ENCODE measurements at places on chromosomes 5 and 9.

- no peak for DNase-seq
These were observed 30.0 kb downstream of the ZNF366 start for GRCh38 chr5:72477176-72477575.

DNA sequence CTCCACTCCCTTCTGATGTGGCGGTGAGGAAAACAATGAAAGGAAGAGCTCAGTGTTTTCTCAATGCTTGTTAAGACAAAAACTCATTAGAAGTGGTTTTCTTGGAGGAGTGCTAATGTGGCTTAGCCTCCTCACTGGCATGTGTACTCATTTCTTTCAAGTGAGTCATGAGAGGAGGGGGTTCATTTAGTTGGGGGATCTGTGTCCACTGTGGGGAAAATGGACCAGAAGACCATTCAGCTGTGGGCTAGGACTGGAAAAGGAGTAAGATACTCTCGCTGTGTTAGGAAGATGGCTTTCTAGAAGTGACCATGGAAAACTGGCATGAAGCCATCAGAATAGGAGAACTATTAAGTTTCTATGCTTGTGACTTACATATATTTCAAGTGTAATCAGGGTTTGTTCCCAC, 23.5 kb downstream of the KLF9 start:
- DNase-seq = no peak

- DNase-seq = no peak
These were observed 351.0 kb downstream of the KIAA0825 start for GRCh38 chr5:94267350-94267899.

- DNase-seq = no peak
These were observed 60.3 kb downstream of the MAPKAP1 start for GRCh38 chr9:125646621-125647100.

DNA sequence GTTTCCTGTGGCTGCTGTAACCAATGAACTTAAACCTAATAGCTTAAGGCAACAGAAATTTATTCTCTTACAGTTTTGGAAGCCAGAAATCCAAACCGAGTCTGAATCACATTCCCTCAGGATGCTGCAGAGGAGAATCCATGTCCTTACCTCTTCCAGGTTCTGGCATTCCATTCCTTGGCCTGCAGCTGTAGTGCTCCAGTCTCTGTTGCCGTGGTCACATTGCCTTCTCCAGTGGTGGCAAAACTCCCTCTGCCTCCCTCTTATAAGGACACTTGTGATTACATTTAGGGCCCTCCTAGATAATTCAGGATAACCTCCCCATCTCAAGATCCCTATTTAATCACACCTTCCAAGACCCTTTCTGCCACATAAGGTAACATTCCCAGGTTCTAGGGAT, 88.7 kb upstream of the SHB start:
- no peak for DNase-seq

GRCh38 chr9:98326459-98327248, 71.2 kb upstream of the TBC1D2 start:
- no peak for DNase-seq

DNA sequence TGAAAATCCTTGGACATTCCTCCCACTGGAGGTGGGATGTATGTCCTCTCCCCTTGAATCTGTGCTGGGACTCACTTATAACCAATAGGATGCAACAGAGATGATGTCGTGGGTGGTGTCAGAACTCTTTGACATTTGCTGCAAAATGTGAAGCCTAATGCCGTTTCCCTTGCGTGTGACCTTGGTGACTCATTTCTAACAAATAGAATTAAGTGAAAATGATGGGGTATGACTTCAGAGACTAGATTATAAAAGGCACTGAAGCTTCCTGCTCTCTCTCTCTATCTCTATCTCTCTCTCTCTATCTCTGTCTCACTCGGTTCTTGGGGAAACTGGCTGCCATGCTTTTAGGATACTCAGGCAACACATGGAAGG, 126.1 kb upstream of the STC2 start:
- DNase-seq = no peak

DNA sequence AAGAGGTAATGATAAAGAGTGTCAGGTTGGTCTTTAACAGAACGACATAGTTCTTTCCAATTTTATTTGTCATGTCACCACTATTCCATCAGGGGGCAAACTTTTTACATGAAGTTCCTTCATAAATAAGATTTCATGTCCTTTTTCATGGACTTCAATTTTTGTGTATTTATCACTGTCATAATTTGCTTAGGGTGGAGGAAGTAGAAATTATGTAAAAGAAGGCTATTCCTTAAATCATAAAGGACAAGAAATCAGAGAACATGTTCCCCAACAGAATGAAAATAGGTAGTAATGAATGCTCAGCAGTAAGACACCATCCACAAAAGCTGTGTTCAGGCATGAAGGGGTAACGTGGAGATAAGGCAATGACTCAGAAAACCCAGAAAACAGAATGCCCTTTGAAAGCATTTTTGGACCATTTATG, 72.7 kb downstream of the ZFAND5 start:
- no peak for DNase-seq

DNA sequence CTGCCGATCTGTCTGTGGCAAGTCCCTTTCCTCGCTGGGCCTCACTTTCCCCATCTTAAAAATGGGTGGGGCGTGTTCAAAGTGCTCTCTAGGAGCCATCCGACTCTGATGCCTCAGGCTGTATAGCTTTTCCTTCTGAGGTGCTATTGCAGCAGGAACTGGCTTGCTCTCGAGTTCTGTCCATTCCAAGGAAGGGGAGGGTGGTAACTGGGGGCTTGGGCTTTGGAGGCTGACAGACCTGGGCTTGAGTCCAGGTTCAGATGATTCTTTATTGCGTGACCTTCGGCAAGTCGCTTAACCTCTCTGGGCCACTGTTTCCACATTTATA, 139.5 kb downstream of the RGS3 start:
- DNase-seq = no peak

DNA sequence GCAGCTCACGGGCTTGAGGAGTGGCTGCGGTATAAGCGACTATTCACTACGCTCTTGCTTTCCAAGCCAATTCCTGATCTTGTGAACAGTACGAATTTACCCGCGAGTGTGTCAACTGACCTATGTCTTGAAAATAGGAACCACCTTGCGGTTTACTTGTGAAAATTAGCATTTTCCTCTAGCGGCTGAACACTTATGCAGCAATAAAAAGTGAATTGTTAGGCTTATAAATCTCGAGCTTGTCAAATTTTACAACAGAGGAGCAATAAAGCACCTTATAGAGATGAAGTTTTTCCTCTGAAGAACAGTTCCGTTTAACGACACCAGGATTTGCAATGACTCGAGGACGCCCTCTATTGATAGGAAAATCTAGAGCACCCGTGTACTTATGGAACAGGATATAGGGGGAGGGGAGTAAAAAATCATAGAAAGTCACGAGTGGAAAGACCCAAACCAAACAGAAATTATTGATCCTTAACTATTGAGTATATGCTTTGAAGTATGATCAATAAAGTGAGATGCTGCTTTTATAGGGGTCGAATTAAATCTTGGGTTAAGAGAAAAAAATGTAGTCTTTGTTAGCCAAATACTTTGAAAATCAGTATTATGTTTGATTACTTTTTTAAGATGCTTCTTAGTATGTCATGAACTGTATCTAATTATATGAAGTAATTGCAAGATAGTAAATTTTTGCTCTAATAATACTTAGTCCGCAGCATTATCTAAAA, 1.9 kb upstream of the RGMB start:
- no peak for DNase-seq

- DNase-seq = no peak
These were observed 111.7 kb downstream of the EDIL3 start for GRCh38 chr5:84272771-84273516.

- no peak for DNase-seq
These were observed 1.1 kb downstream of the MAMDC2 start for GRCh38 chr9:70044490-70045307.

DNA sequence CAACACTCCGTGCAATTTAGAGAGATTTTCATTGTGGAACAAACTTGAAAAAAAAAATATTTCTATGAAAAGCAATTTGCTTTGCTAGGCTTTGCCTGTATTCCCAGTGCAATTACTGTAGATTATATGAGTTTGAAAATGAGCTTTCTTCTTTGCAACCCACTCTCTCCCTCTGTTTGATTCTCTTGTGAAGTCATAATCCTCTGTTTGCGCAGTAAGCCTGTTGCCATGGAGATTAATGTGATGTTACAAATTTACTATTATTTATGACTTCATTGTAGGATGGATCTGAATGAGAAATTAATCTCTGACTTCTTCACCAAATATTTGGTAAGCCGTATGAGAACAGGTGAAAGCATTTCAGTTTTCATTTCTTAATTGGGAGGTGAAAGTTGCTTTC, 320.3 kb downstream of the SPATA31D1 start:
- no peak for DNase-seq

- no peak for DNase-seq
These were observed 136.1 kb upstream of the CLINT1 start for GRCh38 chr5:157994906-157995519.

DNA sequence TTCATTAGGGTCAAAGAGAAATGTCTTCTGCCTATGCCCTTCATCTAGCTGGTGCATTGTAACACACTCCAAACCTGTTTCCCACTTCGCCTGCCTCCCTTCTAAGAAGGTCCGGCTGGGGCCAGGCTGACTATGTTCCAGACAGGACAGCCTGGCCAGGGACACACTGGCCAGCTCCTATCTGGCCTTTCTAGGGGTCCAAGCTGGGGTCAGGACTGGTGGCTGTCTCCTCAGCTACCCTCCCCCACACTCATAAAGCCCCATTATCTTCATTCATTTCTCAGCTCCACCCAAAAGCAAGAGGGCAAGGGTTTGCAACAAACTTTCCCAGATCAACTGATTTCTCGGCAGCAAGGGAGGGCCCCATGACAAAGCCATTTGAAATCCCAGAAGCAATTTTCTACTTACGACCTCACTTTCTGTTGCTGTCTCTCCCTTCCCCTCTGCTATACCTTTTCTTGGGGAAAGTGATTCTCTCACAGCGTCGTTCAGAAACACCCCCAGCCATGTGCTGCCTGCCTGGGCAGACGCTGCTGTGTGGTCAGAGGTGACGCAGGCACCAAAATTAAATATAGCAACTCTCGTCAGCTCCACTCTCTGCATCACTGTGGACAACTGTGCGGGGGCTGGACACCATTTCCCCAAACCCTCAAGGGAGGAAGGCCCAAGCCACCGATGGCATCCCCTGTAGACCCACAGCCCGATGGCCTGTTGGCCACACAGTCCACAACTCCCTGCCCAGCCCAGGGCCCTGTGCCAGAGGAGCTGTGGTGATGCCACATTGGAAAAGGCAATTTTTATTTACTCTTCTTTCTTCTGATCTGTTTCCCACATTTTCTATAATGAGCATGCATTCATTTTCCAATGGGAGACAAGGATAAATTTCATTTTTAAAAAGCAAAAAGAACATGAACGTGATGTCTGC, 6.1 kb downstream of the IL13 start:
- no peak for DNase-seq

DNA sequence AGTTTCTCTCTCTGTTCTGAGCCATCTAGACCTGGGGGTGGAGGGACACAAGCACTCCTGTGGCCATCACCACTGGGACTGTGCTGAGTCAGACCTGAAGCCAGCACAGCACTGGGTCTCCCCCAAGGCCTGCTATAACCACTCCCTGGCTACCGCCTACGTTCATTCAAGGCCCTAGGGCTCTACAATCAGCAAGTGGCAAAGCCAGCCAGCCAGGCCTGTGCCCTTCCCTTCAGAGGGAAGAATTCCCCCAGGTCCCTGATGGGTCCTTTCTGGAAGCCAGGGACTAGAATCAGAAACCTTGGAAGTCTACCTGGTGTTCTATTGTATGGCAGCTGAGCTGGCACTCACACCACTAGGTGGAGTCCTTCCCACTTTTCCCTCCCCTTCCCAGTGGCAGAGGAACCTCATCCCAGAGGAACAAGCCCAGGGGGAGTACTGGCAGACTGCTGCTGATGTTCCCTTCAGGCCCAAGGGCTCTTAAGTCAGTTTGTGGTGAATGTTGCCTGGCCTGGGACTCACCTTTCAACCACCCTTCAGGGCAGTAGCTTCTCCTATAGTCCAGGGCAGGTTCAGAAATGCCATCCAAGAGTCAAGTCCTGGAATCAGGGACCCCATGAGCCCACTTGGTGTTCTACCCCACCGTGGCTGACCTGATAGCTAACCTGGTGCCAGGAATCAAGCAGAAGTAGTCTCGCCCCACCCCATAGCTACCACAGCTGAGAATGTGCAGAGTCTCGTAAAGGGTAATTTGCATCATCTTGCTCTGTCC, 20.0 kb downstream of the JMY start:
- no peak for DNase-seq

- DNase-seq = no peak
These were observed 21.7 kb upstream of the SPINK7 start for GRCh38 chr5:148290271-148291195.

DNA sequence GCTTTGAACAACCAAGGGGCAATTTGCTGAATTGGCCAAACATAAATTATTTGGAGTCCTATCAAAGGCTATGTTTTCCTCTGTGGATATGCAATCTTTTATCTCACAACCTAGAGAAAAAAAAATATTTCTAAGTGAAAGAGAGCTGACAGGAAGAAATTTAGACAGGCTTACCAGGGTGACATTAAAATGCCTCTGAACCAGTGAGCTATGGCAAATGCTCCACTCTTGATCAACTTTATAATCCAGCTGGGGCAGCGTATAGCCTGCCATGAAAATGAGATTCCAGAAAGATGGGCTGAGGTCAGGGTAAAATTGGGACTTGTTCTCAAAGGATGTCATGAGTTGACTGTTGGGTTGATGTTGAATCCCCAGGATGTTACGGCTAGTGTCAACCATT, 399.3 kb upstream of the TRPC7 start:
- DNase-seq = no peak

- DNase-seq = no peak
These were observed 3.3 kb upstream of the LSM11 start for GRCh38 chr5:157740229-157740610.

DNA sequence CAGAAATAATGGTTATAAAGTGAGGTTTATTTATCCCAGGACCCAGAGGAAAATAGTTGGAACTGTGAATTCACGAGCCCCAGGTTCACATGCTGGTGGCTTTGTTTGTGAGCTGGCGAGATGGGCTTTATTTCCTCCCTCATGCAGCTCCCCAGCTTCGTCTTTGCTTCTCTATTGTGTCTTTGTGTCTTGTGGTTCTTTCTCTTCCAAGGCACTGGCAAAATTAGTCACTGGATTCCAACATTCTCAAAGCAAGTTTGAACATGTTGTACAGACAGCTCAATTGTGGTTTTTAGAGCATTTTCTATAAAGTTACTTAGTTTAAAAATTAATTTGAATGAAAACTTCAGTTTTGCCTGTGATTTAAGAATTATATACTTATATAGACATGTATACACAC, 7.2 kb downstream of the NDUFS6 start:
- no peak for DNase-seq

DNA sequence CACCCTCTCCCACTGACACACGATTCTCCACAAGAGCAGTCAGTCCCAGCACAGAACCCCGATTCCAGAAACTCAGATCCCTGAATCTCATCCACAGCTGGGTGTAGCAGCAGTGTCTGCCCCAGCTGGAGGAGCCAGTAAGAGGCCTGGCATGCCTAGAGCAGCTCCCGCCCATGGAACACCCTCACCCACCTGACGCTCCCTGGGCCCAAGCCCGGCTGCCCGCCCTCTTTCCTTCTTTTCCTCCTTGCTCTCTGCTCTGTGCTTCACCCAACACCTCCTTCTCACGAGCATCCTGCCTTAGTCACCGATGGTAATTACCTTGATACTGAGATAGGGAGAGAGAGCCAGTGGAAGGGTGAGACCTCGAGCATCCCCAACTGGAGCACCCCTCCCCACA, 8.7 kb downstream of the PCDH1 start:
- no peak for DNase-seq

- no peak for DNase-seq
These were observed 459.1 kb downstream of the SPOCK1 start for GRCh38 chr5:137040024-137040423.

- no peak for DNase-seq
These were observed 127.9 kb downstream of the EFNA5 start for GRCh38 chr5:107542831-107543231.

GRCh38 chr5:150141544-150142184, 14.0 kb downstream of the PDGFRB start:
- no peak for DNase-seq
